ENCODE measurements at places on chromosomes 11 and 22.

DNA sequence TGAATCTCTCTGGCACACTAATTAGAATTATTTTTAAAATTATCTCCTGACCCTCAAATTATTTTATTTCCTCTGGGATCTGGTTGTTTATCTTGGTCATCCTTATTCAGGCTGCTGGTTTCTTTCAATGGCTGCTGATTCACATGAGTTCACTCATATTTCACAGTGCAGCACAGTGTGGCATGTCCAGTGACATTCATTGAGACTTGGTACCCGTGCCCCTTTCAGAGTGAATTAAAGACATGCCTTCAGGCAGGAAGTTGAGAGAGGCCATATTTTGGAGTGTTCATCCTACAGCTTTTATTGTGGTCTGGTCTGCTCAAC lies 13.5 kb downstream of the DCPS start:
- DNase-seq, result no peak

GRCh38 chr11:14420223-14420622 lies 61.2 kb upstream of the RRAS2 start:
- DNase-seq, result no peak

DNA sequence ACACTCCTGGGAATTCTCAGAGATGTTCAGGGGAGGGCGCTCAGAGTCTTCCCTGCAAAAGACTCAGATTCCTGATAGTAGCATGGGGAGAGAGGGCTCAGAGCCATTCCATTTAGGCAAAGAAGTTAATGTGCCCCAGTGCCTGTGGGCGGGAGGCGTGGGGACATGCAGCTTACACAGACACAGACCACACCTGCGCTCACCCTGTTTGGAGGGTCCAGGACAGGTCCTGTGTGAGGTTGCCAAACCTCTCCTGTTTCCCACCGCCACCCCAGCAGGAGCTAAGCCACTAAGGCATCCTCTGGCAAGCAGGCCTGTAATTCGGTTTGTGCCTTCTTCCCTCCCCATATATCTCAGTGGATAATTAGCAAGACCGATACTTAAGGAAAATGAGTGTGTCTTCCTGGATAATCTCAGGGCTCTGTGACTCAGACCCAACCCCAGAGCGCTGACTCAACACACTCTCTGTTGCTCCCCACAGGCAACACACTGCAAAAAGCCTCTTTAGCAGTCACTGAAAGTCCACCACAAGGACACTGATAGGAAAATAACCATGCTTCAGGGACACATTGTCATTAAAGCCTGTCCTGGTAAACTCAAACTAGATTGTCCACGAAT lies 118.9 kb upstream of the LMO1 start:
- DNase-seq, result no peak

DNA sequence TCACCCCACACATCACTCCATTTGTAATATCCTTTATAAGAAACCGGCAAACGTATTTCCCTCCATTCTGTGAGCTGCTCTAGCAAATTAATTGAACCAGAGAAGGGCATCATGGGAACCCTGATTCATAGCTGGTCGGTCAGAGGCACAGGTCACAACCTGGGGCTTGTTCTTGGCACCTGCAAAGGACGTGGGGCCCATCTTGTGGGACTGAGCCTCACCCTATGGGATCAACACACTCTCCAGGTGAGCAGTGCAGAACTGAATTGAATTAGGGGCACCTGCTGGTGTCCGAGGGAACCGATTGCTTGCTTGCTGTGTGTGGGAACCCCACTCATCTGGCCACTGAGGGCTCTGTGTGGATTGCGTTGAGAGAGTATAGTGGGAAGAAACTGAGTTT lies 145.3 kb downstream of the CTTN start:
- DNase-seq, result no peak

DNA sequence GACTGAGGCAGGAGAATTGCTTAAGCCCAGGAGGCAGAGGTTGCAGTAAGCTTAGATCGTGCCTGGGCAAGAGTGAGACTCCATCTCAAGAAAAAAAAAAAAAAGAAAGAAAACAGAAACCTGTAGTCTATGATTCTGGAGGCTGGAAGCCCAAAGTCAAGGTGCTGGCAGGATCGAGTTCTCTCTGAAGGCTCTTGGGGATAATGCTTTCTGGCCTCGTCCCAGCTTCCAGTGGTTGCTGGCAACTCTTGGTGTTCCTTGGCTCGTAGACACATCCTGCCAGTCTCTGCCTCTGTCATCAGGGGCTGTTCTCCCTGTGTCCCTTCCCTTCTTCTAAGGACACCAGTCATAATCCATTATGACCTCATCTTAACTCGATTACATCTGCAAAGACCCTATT lies 16.8 kb upstream of the CCDC86 start:
- DNase-seq, result no peak

DNA sequence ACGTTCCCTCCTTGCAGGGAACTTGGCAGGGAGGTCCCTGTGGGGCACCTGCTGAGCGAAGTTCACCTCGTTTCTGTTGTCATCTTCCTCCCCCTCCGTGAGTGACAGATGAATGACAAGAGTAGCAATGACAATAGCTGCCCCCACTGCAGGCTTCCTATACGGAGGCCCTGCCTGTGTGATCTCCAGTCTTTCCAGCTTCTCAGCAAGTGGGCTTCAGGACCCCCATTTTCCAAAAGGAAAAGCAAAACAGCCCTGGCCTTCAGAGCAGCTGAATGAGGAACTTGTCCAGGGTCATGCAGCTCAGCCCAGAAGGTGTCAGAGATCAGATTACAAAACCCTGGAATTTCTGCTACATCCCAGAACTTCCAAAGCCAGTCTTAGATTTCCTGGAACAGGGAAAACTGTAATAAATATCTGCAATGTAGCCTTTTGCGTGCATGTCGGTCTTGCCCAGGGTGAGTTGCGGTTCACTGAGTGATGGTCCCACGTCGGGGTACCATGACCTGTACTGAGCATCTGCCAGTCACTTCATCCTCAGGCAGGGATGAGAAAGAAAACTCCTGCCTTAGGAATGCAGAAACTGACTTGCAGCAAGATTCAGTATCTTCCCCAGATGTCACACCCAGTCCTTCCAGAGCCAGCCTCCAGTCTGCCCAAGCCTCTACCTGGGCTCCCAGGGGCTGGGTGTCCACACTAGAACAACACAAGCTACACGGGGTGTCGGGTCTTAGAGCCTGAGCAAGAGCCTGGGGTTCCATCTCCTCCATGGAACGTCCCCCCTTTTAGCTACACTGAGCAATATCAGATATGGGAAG lies 1457.0 kb downstream of the BRD1 start:
- no peak for DNase-seq
